Natural killer cell (primary cell): ENCODE measurements at places on chromosomes 13 and 19.
A peak's percentile ranks its signal among the peaks of the same experiment; 100 is the strongest.

DNA sequence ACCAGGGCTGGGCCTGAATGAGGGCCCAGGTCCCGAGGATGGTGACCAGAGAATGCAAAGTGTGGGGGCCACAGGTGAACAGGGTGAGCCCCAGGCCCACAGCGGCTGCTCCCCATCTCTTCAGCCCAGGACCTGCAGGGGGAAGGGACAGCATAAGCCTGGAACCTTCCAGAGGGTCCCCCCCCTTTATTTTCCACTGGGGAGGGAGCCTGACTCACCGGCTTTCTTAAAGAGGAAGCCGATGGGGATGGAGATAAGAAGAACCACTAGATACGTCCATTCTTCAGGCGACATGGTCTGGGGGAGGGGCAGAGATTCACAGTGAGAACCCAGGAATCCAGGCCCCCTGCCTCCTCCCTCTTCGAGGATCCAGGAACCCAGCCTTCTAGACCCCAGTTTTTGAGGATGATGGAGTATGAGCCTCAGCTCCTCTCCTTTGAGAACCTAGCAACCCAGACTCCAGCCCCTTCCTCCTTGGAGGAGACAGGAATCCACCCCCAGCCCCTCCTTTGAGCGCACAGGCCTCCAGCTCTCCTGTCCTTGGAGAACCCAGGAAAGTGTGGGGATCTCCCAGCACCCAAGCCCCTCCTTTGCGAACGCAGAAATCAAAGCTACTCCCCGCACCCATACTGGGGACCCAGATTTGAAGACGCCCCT lies 1.0 kb downstream of the MBOAT7 start:
- DNase-seq = peak; percentile 32

GRCh38 chr19:2867025-2867991 lies at the start of gene ZNF556:
ZNF556 (plus strand) TSS chr19:2867335; CDS start chr19:2867422, 87 bp downstream.
- no peak for DNase-seq

GRCh38 chr13:112616586-112617362 lies 28.8 kb upstream of the TUBGCP3 start:
- no peak for DNase-seq

DNA sequence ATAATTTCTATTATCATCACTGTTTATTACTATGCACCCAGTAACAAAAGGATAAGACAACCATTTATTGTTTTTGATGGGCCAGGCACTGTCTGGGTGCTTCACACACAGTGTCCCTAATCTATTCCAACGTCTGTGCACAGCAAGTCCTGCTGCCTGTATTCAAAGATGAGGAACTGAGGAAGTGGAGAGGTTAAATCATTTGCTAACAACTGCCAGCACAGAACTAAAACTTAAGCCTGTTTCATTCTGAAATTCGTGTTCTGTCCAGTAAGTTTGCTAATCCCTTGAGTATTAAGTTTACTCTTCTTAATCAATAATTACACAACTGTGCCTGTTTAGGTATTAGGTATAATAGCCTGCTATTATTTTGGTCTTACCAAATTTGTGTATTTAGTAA lies 41.9 kb downstream of the TEX26 start:
- DNase-seq = no peak

- DNase-seq = no peak
Measured at GRCh38 chr13:72757792-72758535, 23.7 kb downstream of the DIS3 start.

DNA sequence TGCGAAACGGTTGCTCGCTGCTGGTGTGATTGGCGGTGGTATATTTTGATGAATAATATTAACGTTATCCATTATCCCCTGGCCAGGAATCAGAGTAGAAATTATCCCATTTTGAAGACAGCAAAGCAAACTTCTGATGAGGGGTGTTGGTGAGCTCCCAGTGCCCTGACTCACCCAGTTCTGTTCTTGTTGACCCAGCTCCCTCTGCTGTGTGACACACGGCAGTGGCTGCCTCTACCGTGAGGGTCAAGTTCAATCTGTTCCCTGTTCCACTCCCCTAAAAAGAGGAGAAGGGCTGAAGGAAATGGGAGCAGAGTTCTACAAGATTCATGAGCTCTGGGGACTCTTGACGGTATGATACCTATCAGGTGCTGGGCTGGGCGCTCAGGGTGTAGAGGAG lies 2.0 kb downstream of the CAMSAP3 start:
- no peak for DNase-seq

- DNase-seq = no peak
Measured at GRCh38 chr13:113771709-113772331, 12.8 kb downstream of the TMEM255B start.

DNA sequence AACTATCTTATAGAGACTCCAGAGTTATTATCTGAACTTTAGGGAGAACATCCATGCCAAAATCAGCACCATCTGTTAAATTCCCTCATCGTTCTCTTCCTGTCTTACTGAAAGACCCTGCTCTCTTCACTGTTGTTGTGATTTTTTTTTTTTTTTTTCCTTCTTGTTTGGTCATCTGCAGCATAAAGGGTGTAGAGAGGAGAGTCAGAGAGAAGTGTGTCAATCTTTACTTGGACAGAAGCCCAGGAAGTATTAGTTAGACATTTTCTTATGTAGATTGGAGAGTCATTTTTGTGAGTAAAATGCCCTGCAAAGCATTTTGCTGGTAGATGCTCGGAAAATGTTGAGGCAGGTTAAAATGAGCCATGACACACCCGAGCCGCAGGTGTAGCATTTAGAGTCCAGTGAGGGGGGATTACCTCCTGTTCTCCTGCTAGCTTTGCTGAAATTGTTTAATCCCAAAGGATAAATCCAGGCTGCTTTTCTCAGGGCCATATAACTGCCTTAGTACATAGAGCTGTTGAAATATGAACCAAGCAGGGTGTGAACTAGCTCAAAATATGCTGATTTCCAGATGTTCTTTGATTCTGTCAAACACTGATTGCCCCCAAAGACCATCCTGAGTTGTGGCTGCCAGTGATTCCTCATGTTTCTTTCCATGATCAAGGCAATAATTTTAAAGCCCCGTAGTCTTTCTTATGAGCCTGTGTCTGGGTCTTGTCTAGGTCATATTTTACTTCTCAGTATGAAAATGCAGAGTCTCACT lies 143.5 kb downstream of the DCT start:
- no peak for DNase-seq

GRCh38 chr19:54532528-54532927 lies 29.9 kb downstream of the LAIR2 start:
- peak; percentile 54 for DNase-seq

GRCh38 chr19:10820173-10820572 lies 15.8 kb downstream of the TMED1 start:
- no peak for DNase-seq

DNA sequence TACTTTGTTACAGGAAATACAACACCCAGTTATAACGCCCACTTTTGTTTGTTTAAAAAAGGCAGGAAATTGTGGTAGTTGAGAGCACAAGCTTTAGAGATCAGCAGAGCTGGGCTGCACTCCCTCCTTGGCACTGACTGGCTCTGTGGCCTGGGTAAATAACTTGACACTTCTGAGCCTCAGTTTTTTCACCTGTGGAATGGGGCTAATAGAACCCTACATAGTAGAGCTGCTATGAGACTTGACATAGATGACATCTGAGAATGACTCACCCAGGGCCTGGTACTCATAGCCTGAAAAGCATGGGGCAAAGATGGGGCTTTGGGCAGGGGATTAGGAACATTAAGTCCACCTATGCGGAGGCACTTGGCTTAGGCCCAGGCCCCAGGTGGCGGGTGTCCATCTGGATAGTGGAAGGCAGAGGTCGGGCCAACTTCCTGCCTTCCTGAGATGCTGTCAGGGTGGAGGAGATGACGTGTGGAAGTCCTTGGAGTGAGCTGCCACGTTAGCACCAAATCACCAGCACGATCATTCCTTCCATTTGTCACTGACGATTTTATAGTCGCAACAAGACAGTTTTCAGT lies 159.1 kb downstream of the KATNAL1 start:
- DNase-seq = peak; percentile 84
